ENCODE measurements at places on chromosomes 6 and 20.

DNA sequence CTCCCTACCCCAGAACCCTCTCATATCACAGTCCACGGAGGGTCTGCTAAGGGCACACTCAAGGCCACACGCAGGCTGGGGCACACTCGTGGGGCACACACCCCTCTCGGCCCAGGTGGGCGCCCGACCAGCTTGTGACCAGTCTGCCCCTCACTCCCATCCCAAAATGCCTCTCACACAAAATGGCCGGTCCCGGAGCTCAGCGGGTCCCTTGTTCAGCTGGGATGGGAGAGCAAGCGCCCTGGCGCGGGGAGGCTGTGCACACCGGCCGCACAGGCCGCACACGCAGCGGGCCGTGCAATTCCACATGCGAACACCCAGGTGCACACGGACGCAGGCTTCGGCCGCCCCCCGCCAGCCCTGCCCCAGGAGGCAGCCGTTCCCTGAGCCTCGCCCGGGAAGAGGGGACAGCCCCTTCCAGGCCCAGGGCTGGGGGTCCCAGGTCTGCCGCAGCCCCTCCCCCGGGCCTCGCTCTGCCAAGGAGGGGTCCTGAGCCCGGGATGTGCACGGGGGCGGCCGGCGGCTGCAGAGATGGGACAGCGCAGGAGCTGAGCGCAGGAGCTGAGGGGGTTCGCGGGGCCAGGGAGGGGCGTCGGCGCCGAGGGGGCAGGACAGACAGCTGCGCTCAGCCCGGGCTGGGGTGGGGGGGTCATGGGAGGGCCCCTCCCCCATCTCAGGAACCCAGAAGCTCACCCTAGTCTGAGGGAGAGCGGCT is 1.3 kb downstream of the KCNQ2 start:
- peak; percentile 78 for DNase-seq

- DNase-seq, result no peak
These were observed 10.2 kb upstream of the SRPK1 start for GRCh38 chr6:35931120-35931561.

DNA sequence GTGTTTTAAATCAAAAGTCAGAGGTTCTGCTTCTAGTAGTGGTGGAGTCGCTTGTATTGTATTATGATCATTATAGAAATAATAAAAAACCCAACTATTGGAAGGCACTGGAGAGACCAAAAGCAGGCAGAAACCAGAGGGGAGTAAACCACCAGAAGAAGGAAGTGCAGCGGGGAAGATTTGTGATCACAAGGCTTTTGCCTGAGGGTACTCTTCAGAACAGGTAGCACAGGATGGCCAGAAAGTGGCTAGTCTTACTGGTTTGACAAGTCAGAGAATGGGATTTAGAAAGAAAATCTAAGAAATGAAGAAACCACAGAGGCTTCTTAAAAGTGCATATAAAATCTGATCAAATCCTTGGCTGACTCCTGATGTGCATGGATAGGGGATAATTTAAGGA is 24.0 kb downstream of the MAPK13 start:
- DNase-seq, result peak; percentile 46

DNA sequence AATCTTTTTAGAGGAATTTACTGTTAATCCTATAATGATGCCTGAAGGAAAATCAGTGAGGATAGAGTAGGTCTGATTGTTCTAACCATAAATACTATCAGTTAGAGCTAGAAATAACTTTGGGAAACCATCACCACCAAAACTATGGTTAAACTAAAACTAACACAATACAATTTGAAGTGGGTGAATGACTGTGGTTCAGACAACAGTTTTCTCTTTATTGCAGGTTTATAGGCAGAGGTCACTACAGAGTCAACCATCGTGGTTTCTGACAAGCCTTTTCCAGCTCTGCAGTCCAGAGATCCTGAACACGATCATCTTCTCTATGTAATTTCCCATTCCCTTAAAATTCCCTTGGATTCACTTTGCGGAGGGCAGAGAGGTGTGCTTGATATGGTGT is 134.3 kb downstream of the IBTK start:
- no peak for DNase-seq

GRCh38 chr6:159214281-159214680 is 45.1 kb downstream of the FNDC1 start:
- no peak for DNase-seq

- DNase-seq, result no peak
These were observed 1.2 kb upstream of the ACSS1 start for GRCh38 chr20:25058847-25059810.

GRCh38 chr6:25277857-25278256 is 1.3 kb upstream of the CARMIL1 start:
- no peak for DNase-seq

GRCh38 chr6:133916650-133917151 is 27.8 kb downstream of the TCF21 start:
- DNase-seq, result no peak

GRCh38 chr6:143368426-143368825 is 82.1 kb downstream of the ADAT2 start:
- DNase-seq, result no peak

- DNase-seq, result no peak
These were observed 4.7 kb downstream of the UBE2J1 start for GRCh38 chr6:89347825-89348224.

GRCh38 chr6:95244751-95245150 is 332.6 kb upstream of the MANEA start:
- no peak for DNase-seq

- DNase-seq, result no peak
These were observed 24.6 kb downstream of the PRSS35 start for GRCh38 chr6:83536647-83537589.

GRCh38 chr6:153537422-153537821 is 406.3 kb upstream of the RGS17 start:
- no peak for DNase-seq

Data from upper lobe of left lung (tissue), 6 donors.